Osteoblast (primary cell): ENCODE measurements at places on chromosomes 16 and 17. TPM values are rescaled to one million over a fixed set of nuclear protein-coding genes. Genes with fewer than 3 reads are reported as not detected.

GRCh38 chr16:50238868-50239301 is 27.5 kb upstream of the ADCY7 start:
- no peaks in the 10 kb centered on the region for H3K36me3 ChIP-seq
- no peak overlapping the region for H3K4me3 ChIP-seq
- DNase-seq, result peak; percentile 42
- no peaks in the 10 kb centered on the region for H3K27me3 ChIP-seq

Gene SRP68
- total RNA-seq, result 22.7 and 25.3 TPM in 2 replicates

DNA sequence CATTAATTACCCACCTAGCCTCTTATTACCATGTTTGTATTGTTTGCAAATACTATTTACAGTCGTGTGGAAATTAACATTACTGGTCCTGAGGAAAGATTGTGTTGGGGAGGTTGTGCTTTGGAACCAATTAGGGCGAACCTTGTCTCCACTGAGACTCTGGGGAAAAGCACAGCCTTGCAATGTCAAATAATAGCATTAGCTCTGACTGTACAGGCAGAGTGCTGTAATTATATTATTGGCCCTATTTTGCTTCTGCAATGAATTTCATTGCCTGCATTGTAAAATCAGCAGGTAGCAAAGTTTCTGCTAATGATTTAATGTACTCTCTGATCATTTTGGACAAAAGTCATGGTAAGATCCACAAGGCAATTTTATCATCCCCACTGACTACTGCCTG is 97.0 kb downstream of the WWOX start:
- no peak for DNase-seq
- H3K27ac ChIP-seq, result no peak overlapping the region
- H3K27me3 ChIP-seq, result no peaks in the 10 kb centered on the region
- H3K36me3 ChIP-seq, result no peaks in the 10 kb centered on the region
- no peak overlapping the region for H3K4me3 ChIP-seq

GRCh38 chr17:63455417-63455816 is 9.3 kb upstream of the CYB561 start:
- H3K27me3 ChIP-seq, result no peaks in the 10 kb centered on the region
- no peak overlapping the region for H3K4me3 ChIP-seq
- no peaks in the 10 kb centered on the region for H3K36me3 ChIP-seq

Gene PRR11
- 3.8 and 418 TPM in 2 replicates for total RNA-seq

DNA sequence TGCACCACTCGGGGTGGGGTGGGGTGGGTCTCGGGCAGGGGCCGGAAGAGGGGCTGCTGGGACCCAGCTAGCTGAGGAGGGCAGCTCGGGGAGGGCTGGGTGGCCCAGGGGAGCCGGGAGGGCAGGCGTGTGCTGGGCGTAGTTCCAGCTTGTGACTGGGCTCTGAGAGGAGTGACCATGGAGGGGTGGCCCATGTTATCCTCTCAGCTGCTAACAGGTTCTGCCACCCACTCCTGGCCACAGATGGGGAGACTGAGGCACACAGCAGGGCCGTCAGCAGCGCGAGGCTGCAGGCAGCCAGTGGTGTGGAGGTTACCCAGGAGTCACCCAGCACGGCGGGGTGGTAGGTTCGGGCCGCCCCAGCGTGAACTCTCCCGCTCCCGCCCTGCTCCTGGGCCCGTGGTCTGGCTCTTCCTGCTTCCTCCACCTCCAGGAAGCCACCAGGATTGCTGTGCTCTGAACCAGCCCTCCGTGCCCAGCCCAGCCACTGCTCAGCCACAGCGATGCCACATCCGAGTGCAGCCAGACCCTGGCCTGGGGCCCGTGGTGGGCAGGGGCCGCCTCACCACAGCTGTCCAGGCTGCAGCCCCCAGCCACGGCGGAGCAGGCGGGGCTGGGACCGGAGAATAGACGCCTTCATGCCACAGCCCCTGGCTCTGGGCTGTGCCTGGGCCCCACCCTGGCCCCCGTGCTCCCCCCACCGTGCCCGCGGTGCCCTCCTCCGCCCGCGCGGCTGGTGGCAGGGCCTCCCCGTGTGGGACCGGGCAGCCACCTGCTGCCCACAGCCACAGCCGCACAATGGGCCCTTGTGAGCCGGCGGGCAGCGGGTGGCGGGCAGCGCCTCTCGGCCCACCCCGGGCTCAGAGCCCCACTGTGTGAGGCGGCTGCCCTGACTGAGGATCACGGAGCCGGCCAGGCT is 26.3 kb upstream of the SSTR5 start:
- DNase-seq, result no peak
- H3K27me3 ChIP-seq, result peaks cover 37% of the 10 kb centered on the region
- H3K27ac ChIP-seq, result no peak overlapping the region
- H3K4me3 ChIP-seq, result no peak overlapping the region
- H3K36me3 ChIP-seq, result no peaks in the 10 kb centered on the region

- H3K4me1 ChIP-seq, result no peaks in the 10 kb centered on the region
- H3K4me3 ChIP-seq, result no peak overlapping the region
- no peaks in the 10 kb centered on the region for H3K36me3 ChIP-seq
- peaks cover 3% of the 10 kb centered on the region for H3K27me3 ChIP-seq
- DNase-seq, result no peak
These were observed 313.1 kb upstream of the ZFHX3 start for GRCh38 chr16:73361061-73361460.
